Stomach (tissue), 19 donors: ENCODE measurements at places on chromosomes 12 and 14. TPM values are rescaled to one million over a fixed set of nuclear protein-coding genes. Genes with fewer than 3 reads are reported as not detected.
A peak's percentile ranks its signal among the peaks of the same experiment; 100 is the strongest.

DNA sequence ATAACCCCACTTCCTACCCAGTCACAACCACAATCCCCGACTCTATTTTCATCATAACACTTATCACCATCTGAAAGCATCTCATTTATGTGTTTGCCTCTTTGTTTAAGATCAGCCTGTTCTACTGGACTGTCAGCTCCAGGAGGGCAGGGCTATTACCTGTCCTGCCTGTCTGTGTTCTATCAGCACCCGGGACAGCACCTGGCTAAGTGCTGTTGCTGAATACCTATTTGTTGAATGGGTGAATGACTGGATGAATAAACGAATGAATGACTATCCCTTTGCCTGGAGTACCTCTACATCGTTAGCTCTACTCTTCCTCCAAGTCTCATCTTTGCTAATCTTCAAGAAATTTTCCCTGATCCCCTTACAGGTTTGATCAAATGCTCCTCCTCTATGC, 69.0 kb downstream of the WSCD2 start:
- H3K27ac ChIP-seq = no peak overlapping the region
- no peaks in the 10 kb centered on the region for H3K27me3 ChIP-seq
- no peaks in the 10 kb centered on the region for H3K4me1 ChIP-seq
- no peak for DNase-seq

- H3K4me3 ChIP-seq = no peak overlapping the region
- no peak overlapping the region for H3K27ac ChIP-seq
- H3K27me3 ChIP-seq = peaks cover 20% of the 10 kb centered on the region
- DNase-seq = peak; percentile 94
These were observed 81.8 kb downstream of the EMP1 start for GRCh38 chr12:13278249-13278787.

- H3K4me1 ChIP-seq = no peaks in the 10 kb centered on the region
- DNase-seq = no peak
- no peaks in the 10 kb centered on the region for H3K36me3 ChIP-seq
- no peaks in the 10 kb centered on the region for H3K27me3 ChIP-seq
- no peak overlapping the region for H3K27ac ChIP-seq
- H3K4me3 ChIP-seq = no peak overlapping the region
These were observed 490.9 kb upstream of the TBX3 start for GRCh38 chr12:115174920-115175319.

- no peak for DNase-seq
- H3K27ac ChIP-seq = no peak overlapping the region
- H3K27me3 ChIP-seq = no peaks in the 10 kb centered on the region
- H3K4me3 ChIP-seq = no peak overlapping the region
- peaks cover 20% of the 10 kb centered on the region for H3K36me3 ChIP-seq
These were observed 11.0 kb upstream of the SRP54 start for GRCh38 chr14:34971801-34972200.

GRCh38 chr12:48302161-48302911, 48.4 kb downstream of the ZNF641 start:
- no peak overlapping the region for H3K4me3 ChIP-seq
- H3K27me3 ChIP-seq = no peaks in the 10 kb centered on the region

DNA sequence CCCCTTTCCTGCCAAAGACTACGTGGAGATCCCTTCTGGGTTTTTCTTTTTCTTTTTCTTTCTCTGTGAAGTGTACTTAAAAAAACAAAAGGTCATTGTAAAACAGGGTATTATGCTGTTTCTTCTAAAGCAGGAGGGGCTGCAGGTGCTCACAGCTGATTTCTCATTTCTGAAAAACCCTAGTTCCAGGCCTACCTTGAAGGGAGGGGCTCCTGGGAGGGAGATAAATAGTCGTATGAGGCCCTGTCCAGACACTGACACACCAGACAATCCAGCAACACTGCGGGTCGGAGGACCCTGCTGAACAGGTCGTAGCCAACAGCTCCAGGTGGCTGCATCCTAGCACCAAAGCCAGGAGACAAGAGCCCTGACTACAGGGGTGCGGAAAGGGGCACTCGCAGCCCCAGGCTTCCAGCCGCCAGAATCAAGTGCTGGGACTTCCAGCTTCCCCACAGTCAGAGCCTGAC, 41.1 kb downstream of the PSMA6 start:
- no peak overlapping the region for H3K4me3 ChIP-seq
- H3K27ac ChIP-seq = peak overlapping the region; percentile 90
- peak; percentile 34 for DNase-seq

GRCh38 chr14:51487848-51488247, 163.9 kb upstream of the FRMD6 start:
- no peak overlapping the region for H3K4me3 ChIP-seq
- H3K36me3 ChIP-seq = no peaks in the 10 kb centered on the region
- no peaks in the 10 kb centered on the region for H3K4me1 ChIP-seq
- DNase-seq = no peak
- H3K27ac ChIP-seq = no peak overlapping the region

- H3K4me3 ChIP-seq = no peak overlapping the region
- peaks cover 60% of the 10 kb centered on the region for H3K27me3 ChIP-seq
- peaks cover 24% of the 10 kb centered on the region for H3K4me1 ChIP-seq
These were observed 34.1 kb upstream of the STON2 start for GRCh38 chr14:81434230-81434629.

GRCh38 chr12:128798571-128799341, 25.0 kb downstream of the SLC15A4 start:
- peaks cover 4% of the 10 kb centered on the region for H3K4me1 ChIP-seq
- no peak for DNase-seq
- peaks cover 90% of the 10 kb centered on the region for H3K36me3 ChIP-seq
- H3K4me3 ChIP-seq = no peak overlapping the region

DNA sequence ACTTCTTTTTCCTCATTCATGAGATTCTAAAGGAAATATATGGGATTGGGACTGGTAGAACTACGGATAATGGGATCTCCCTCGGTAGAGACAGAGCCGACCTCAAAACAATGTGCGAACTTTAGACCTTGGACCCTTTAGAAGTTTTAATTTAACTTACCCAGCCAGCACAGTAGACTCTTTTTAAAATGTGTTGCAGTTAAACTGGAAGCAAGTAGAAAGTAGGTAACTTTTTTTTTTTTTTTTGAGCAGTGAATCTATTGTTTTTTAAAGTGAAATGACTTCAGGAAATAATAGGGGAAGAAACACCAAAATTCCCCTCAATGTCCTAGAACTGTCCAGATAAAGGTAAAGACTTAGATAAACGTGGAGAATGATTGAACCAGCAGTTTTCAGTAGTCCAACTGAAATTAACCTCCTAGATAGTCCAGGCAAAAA, 1.1 kb upstream of the ATXN2 start:
- peak overlapping the region; percentile 88 for H3K4me3 ChIP-seq
- DNase-seq = no peak
- H3K27ac ChIP-seq = peak overlapping the region; percentile 99
- no peaks in the 10 kb centered on the region for H3K27me3 ChIP-seq
- H3K36me3 ChIP-seq = no peaks in the 10 kb centered on the region
- H3K4me1 ChIP-seq = peaks cover 24% of the 10 kb centered on the region

- no peak overlapping the region for H3K4me3 ChIP-seq
- no peak overlapping the region for H3K27ac ChIP-seq
- DNase-seq = no peak
These were observed 1.4 kb upstream of the FAM234B start for GRCh38 chr12:13042666-13043230.

- no peak overlapping the region for H3K27ac ChIP-seq
- DNase-seq = no peak
- H3K27me3 ChIP-seq = no peaks in the 10 kb centered on the region
- peaks cover 3% of the 10 kb centered on the region for H3K4me1 ChIP-seq
These were observed 54.8 kb downstream of the SAMD4A start for GRCh38 chr14:54621686-54622085.

DNA sequence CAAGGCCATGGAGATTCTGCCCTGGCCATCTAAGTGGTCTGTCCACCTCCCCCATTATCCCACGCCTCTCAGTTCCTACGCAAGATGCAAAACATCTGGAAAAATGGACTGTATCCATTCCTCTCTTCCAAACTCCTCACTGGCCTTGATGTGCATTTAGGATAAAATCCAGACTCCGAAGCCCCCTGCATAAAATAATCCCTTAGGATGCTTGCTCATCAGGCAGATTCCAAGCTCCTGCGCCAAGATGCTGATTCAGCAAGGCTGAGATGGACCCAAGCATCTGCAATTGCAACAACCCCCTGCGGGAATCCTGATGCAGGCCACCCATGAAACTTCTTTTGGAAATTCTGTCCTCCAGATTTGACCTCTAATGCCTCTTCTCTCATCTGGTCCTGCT, 81.6 kb downstream of the SPRING1 start:
- no peak overlapping the region for H3K27ac ChIP-seq
- peaks cover 5% of the 10 kb centered on the region for H3K4me1 ChIP-seq
- H3K4me3 ChIP-seq = no peak overlapping the region
- no peaks in the 10 kb centered on the region for H3K36me3 ChIP-seq

DNA sequence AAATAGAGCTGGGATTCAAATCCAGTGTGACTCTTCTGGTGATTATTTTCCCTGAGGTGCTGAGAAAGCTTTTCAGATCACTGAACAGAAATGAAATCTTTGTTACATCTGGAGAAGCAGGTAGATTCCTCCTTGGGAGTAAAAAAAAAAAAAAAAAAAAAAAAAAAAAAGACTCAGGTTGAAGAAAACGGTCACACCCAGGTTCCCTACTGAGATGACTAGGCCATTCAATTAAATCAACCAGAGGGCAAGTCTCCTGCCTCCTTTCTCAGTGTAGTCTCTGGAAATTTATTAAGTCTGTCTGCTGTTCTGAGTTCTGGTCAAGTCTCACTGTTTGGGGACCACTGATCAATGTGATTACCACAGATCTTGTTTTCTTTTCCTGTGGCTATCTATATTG, 24.0 kb downstream of the ARG2 start:
- H3K4me1 ChIP-seq = no peaks in the 10 kb centered on the region
- no peak for DNase-seq
- no peak overlapping the region for H3K4me3 ChIP-seq
- peak overlapping the region; percentile 5 for H3K27ac ChIP-seq
- H3K36me3 ChIP-seq = peaks cover 33% of the 10 kb centered on the region

FAM181A gene
- not detected for total RNA-seq

PTGER2 gene
- total RNA-seq = 8.3 TPM

CABP1 gene
- total RNA-seq = not detected

KRT75 gene
- not detected for total RNA-seq
